Muscle of arm (tissue), 14 donors: ENCODE measurements at places on chromosomes 3 and 15. TPM values are rescaled to one million over a fixed set of nuclear protein-coding genes. Genes with fewer than 3 reads are reported as not detected.

DNA sequence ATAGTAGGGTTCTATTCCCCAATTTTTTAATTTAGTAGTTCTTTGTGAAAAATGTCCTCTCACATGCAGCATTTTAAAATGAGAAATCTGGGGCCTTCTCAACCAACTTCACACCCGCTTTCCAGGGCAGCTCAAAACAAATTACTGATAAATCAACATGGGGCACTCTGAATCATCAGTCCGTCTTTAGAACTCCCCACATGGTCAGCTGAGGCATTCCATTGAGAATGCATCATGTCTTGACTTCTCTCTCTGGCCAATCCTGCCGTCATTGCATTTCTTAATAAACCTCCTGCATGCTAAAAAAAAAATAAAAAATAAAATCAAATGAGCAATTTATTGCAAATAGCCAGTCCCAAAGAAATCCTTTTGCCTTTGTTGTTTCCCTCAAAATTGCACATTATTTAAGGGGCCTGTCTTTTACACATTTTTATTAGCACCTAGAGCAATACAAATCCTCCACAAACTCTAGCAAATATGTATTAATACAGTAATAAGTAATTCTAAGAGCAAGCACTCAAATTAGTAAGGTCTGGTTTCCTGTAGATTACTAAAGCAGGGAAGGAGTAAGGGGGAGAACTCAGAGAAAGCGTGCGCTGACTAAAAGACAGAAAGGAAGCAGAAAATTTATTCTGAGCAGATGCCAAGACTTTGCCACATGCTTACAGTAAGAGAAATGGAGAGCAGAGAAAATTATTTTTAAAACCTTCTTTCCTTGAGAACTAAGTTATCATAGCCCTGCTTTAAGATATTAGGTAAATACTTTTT is 175.7 kb downstream of the TNIK start:
- DNase-seq: no peak

ST3GAL6 gene
- polyA plus RNA-seq: 9.2 TPM

GRCh38 chr3:167798443-167798842 is 62.9 kb downstream of the SERPINI1 start:
- DNase-seq: no peak

- DNase-seq: no peak
Observed at GRCh38 chr3:197801891-197802778, 11.1 kb downstream of the LRCH3 start.

DNA sequence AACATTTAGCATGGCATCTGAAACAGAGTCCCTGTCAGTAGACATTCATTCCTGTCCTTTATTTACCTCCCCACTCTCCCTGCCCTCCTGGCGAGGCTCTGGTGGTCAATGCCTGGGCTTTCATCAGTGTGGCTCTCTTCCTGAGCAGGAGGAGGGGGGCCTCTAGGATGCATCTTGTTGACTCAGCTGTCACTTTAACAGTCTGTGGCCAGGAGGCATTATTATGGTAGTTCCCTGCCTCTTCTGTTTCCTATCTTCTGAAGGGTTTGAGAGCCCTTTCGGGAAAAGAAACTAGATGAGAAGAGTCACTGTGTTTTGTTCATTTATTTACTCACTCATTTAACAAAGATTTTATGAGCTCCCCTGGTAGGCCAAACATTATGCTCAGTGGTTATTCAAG is 2.4 kb upstream of the PPP1R14D start:
- DNase-seq: no peak

- DNase-seq: no peak
Observed at GRCh38 chr3:77686560-77686959, 646.7 kb downstream of the ROBO2 start.

DNA sequence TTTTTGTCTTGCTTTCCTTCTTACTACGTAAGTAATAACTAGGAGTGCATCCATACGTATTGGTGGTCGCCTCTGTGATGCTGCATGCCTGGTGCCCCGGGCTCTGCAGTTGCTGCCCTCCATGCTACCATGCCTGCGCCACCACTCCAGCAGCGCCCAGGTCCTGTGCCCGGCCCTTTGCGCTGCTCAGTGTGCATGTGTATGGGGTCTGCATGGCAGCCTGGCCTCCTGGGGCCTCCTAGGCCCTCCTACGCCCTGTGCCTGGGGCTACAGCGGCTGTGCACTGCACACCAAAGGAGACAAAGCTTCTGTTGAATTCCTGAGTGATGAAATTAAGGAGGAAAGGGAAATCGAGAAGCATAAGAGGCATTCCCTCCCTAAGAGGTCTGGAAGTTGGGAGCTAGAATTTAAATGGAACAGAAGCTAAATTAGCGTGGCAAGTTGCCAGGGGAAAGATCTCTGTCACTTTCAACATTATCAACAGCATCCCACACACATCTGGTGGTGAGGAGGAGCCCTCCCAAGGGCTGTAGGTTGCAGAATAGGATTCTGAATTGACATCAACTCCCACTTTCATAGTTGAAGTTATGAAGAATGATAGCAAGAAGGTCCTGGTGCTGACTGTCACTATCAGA is 275.0 kb upstream of the CHRM5 start:
- no peak for DNase-seq

- DNase-seq: no peak
Observed at GRCh38 chr3:139639662-139640061, 38.1 kb downstream of the NMNAT3 start.

DNA sequence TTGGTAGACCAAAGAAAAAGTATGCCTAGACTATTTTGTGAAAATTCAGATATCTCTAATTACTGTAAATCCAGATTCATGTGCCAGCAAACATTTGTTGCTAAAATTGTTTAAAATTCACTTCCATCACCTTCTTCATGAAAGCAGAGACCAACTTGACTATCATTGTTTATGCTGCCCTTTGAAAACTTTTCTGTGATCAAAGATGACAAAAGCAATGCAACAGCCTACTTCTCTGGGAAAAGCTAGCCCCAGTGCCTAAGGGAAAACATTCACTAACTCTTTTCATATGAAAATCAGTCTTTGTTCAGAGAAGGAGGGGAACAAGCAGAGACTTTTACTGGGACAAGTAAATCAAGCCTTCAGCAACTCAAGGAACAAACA is 178.0 kb upstream of the P2RY1 start:
- DNase-seq: no peak

POLQ gene
- 2.5 TPM for polyA plus RNA-seq

DNA sequence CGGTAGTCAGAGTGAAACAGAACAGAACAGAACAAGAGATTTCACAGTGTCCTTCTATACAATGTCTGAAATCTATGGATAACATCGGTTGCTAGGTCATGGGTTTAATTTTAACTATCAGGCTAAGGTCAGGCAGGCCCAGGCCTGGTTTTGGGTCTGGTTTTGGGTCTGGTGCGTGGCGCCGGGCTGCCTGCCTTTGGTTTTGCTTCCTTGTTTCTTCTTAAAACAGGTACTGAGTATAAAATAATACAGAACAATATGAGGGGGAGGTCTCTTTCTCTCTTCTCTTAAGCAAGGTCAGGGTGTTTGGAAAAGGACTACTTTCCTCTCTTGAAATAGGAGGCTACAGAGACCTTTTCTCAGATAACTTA is 1.4 kb downstream of the AEN start:
- no peak for DNase-seq
